ENCODE measurements at places on chromosomes 2 and 18.

- no peak for DNase-seq
These were observed 24.8 kb upstream of the GBX2 start for GRCh38 chr2:236193026-236193425.

DNA sequence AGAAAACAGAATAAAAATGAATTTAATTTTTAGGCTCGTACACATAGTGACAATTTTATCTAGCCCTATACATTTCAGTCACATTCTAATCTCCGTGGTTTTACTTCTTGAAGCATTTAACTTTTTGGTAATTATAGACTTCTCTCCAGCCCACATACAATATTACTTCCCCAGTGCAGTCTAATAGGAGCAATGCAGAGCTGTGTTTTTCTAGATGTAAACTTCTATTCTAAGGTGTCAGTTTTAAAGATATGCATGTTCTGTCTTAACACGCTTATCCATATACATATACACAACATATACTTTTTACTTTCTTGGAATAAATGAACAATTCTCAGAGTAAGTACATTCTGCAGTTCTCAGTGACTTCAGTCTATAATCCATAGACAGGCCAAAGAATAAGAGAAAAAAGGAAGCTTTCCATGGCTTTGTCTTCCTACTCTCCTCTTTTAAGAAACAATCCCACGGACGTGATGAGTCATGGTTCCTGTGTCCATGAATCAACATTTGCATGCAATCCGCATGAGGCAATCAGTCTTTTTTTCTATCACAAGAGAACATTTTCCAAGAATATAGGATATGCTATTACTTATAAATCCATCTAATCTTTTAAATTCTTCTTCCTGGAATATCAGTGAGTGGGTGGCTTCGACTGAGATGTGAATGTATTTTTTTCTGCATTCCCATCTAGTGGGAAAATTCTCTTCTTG, 42.8 kb downstream of the CCDC102B start:
- DNase-seq: no peak

DNA sequence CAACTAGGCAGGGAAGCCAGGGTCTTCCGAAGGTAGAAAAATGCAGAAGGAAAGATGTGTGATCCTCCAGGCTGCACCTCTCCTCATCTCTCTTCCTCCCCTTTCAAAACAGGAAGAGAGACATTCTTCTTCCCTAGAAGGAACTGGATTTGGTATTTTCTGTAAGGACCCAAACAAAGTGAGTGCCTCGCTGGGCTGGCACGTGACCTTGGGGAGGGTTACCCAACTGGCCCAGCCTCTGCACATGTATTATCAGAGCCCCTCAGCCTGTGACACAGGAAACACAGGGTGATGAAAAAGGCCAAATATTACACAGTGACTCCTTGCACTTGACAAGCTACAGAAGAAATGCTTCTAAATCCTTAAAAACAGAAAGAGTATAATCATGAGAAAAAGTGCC, 2.3 kb downstream of the HJURP start:
- DNase-seq: no peak

GRCh38 chr2:6578416-6578815, 287.3 kb downstream of the CMPK2 start:
- no peak for DNase-seq

- DNase-seq: no peak
These were observed 210.1 kb downstream of the AGPS start for GRCh38 chr2:177602611-177603164.

DNA sequence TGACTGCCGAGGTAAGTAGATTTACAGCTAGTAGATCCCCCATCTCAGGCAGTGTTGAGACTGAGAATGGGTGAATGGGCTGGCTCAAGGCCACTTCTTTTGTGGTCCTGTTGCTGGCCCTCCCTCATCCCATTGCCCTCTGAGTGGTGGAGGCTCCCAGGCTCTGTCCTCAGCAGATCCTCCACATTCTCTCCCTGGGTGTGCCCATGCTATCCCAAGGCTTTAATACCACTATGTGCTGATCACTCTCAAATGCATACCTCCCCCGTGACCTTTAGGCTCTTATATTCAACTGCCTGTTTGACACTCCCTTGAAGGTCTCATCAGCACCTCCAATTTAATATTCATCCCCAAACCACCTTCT, 271.8 kb downstream of the GLI2 start:
- DNase-seq: no peak
